Hepatocyte (in vitro differentiated cells): ENCODE measurements at places on chromosomes 6 and 20. TPM values are rescaled to one million over a fixed set of nuclear protein-coding genes. Genes with fewer than 3 reads are reported as not detected.

Gene TMEM74B
- 5.5 and 7.3 TPM in 2 replicates for polyA plus RNA-seq

Gene EYS
- polyA plus RNA-seq, result 0.68 and 0.80 TPM in 2 replicates

Gene SUMO4
- polyA plus RNA-seq, result 0.24 and 0.36 TPM in 2 replicates

Gene HLA-DPA1
- 1.7 and 4.7 TPM in 2 replicates for polyA plus RNA-seq

Gene TBC1D32
- 3.7 and 5.2 TPM in 2 replicates for polyA plus RNA-seq

Gene PHACTR3
- 7.5 and 9.1 TPM in 2 replicates for polyA plus RNA-seq

Gene HLA-DQB1
- polyA plus RNA-seq, result 13.0 and 15.2 TPM in 2 replicates

DNA sequence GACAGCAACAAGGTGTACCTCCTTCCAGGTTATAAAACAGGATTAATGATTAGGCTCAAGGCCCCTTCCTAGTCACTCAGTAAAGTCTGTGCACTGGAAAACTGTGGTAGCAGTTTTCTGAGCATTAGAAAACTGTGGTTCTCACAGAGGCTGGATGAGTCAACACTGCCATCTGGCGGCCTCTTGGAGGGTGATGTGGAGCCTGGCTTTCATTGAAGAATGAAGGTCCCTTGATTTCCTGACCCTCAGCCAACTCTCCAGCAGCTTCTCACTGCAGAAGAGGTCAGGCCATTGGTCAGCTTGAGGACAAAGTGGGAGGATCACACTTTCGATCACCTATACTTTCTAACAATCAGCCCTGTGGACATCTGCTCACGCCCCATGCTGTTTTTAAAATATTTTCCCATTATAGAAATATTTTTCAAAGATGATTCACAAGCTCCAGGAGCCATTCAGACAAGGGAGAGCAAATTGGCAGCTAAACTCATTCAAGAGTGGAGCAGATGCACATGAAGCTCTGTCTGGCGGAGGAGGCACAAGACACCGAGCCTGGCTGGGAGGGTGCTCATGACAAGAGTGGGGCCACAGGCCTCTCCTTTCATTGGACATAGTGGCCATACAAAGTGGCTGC lies 23.2 kb downstream of the PSMB1 start:
- H3K4me3 ChIP-seq, result no peak overlapping the region
- no peak overlapping the region for H3K27ac ChIP-seq

- DNase-seq, result no peak
- no peak overlapping the region for H3K27ac ChIP-seq
- H3K4me3 ChIP-seq, result no peak overlapping the region
- H3K27me3 ChIP-seq, result no peaks in the 10 kb centered on the region
- no peaks in the 10 kb centered on the region for H3K36me3 ChIP-seq
These were observed 2.7 kb downstream of the HLA-DOB start for GRCh38 chr6:32814145-32814544.

DNA sequence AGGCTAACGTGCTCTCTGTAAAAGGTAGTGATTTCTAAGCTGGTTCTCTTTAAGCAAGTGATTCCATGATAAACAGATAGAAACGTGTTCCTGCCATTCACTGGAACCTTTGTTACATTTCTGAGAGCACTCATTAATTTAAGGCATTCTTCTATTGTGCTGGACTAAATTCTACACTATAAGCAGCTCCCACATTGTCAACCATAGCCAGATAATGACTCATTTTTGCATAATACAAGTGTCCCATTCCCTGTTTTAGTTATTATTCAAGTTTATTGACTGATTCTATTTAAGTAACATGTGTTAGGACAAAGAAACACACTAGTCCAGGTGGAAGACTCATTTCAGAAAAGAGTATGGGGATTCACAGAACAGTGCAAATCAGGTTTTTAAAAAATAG lies 13.5 kb upstream of the XRN2 start:
- no peaks in the 10 kb centered on the region for H3K4me1 ChIP-seq
- H3K4me3 ChIP-seq, result no peak overlapping the region
- no peak overlapping the region for H3K27ac ChIP-seq
- H3K27me3 ChIP-seq, result peaks cover 2% of the 10 kb centered on the region
- DNase-seq, result no peak

- peaks cover 8% of the 10 kb centered on the region for H3K4me1 ChIP-seq
- H3K4me3 ChIP-seq, result no peak overlapping the region
These were observed 103.2 kb upstream of the TNFAIP3 start for GRCh38 chr6:137763886-137764285.

DNA sequence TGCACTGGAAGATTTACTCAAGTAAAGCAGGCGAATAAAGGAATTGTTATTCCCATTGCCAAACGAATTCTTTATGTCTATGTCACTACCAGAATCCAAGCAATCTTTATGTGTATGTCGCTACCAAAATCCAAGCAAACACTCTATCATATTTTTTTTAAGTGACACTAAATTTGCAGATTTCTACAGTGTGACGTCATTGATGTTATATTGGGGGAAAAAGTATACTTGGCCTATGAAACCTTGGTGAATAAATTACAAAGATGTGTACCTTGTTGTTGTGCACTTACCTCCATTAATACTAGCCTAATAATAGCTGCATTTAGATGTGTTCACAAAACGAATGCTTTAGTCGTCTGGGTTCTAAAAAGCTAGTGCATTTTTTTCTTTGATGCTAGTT lies 957 bp downstream of the TTK start:
- H3K4me1 ChIP-seq, result peaks cover 6% of the 10 kb centered on the region
- H3K27ac ChIP-seq, result no peak overlapping the region
- no peak for DNase-seq
- H3K36me3 ChIP-seq, result no peaks in the 10 kb centered on the region
- peak overlapping the region; percentile 64 for H3K4me3 ChIP-seq
- no peaks in the 10 kb centered on the region for H3K27me3 ChIP-seq
